Left lobe of liver (tissue), 2 donors: ENCODE measurements at places on chromosomes 2 and 18. TPM values are rescaled to one million over a fixed set of nuclear protein-coding genes. Genes with fewer than 3 reads are reported as not detected.

Gene CCDC150
- total RNA-seq = 2.2 TPM

Gene CCDC74A
- total RNA-seq = 0.30 TPM

Gene APCDD1
- total RNA-seq = 0.58 TPM

Gene PKDCC
- total RNA-seq = 14.2 TPM

Gene ATP8B1
- 12.1 TPM for total RNA-seq

Gene IL1RN
- 16.0 TPM for total RNA-seq
